Activated CD4-positive, alpha-beta T cell treated with anti-CD3 and anti-CD28 coated beads, Interleukin-10, Interleukin-2, amounts not matched to agents 100 ng/mL and 50 ng/mL, durations not matched to agents 16 hours and 8 hours (primary cell): ENCODE measurements at places on chromosomes 1 and 21.

DNA sequence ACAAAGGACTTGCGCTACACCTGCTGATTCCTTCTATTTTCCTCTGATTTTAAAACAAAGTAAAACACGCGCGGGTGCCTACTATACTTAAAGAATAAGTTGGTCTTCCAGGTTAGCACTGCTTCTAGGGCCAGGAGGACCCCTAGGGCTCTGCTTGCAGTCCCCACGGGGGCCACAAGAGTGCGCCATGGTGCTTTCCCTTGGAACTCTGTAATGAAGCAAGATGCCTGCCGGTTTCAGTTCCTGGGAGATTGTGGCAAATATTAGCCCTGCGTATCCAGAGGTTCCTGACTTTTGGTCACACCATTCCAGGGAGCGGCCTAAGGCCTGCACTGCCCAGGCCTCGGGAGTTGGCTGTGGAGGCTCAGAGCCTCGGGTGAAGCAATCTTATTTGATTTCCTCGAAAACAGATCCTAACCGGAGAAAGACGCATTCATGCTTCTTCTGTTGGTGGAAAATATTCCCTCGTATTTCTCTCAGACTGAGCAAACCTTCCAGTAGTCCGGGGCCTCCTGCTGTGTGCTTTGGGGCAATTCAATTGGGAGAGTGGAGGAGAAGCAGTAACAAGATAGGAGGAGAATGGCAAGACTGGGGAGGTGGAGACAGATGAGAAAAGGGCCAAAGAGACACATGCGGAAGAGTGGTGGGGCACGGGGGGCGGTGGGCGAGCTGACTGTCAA, 25.3 kb downstream of the ADAM30 start:
- peak; percentile 70 for DNase-seq

DNA sequence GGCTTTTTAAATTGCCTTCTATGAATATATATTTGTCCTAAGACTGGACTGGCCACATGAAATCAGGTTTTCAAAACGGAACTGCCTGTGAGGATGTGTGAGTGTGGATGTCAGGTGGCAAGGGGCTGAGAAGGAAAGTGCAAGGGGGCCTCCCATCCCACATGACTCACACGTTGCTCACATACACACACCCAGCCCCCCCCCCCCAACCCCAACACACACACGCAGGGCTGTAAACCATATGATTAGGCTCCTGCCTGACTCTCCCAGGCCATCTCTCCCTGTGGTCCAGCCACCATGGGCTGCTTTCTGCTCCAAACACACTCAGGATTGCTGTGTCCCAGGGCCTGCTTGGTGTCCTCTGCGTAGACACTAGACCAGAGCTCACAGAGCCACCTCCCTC, 22.4 kb downstream of the DEGS1 start:
- DNase-seq = peak; percentile 58

- no peak for DNase-seq
Observed at GRCh38 chr21:28663111-28663693, 329.5 kb downstream of the LTN1 start.

- DNase-seq = no peak
Observed at GRCh38 chr21:42459546-42460215, 36.3 kb downstream of the RSPH1 start.

GRCh38 chr1:28927648-28928313, 13.4 kb downstream of the EPB41 start:
- no peak for DNase-seq

DNA sequence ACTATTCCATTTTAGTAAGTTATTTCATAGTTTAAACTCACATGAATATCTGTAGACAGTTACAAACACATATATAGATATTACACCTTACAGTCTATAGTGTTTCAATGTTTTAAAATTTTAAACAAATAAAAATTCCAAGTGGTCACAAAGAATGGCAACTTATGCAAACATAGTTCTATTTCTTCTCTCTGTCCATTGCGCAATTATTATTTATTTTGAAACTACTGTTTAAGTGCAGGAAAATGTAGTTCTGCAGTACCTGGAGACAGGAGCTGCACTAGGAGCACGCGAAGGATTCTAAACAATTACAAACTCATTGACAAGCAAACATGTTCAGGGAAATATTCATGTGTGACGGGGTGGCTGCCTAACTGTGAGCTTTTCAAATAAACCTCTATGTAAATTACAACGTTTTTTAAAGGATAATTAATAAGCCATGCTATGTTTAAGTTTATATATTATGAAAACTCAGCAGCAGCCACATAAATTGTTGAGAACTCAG, 312.0 kb upstream of the DUSP10 start:
- DNase-seq = no peak

DNA sequence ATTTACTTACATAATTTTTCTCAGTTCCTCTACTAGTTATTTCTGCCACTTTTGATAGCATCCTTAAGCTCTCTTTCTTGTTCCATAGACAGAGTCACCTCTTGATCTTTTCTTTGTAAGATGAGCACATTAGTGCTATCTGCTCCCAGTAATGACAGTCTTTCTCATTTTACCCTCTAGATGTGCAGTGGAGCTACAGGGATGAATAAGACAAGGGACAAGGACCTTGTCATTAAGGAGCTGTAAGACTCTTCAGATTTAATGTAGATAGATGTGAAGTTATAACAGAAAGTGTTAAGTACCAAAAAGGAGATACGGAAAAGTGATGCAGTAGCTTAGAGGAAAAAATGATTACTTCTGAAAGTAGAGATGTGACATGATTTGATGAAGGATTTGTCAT, 20.4 kb downstream of the SCP2 start:
- DNase-seq = peak; percentile 1

- DNase-seq = peak; percentile 20
Observed at GRCh38 chr1:15916916-15917315, 59.0 kb downstream of the ZBTB17 start.

DNA sequence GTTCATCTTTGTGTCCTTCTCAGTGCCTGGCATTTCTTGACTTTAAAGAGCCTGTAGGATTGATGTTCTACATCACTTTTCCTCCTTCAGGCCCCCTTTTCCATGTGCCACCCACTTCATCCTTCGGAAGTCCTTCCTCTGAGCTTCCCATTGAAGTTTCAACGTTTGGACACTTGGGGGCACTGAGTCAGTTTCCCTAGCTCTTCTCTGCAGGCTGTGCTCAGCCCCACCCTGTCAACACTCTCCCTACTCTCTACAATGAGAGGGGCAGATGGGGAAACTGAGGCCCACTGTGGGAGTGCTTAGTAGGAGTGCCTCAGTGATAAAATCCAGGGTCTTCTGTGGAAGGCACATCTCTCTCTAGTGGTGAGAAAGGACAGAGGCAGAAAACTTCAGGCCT, 11.9 kb downstream of the KCNJ10 start:
- DNase-seq = no peak

DNA sequence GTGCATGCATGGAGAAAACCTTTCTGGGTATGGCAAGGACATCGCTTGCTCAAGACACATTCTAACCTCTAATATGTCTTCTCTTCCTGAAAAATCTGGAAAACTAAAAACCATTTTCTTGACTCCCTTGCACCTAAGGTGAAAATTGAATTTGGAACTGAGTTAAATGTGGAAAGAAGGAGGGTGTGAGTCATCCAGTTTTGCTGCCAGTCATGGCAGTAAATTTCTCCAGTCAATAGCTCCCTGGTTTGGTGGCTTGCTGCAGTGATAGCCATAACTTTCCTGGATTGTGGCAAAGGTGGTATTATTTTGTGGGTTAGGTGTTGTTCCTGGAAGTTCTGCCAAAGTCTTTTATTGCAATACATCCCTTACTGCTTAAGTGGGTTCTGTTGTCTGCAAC, 2.5 kb downstream of the ZCCHC17 start:
- DNase-seq = peak; percentile 24

DNA sequence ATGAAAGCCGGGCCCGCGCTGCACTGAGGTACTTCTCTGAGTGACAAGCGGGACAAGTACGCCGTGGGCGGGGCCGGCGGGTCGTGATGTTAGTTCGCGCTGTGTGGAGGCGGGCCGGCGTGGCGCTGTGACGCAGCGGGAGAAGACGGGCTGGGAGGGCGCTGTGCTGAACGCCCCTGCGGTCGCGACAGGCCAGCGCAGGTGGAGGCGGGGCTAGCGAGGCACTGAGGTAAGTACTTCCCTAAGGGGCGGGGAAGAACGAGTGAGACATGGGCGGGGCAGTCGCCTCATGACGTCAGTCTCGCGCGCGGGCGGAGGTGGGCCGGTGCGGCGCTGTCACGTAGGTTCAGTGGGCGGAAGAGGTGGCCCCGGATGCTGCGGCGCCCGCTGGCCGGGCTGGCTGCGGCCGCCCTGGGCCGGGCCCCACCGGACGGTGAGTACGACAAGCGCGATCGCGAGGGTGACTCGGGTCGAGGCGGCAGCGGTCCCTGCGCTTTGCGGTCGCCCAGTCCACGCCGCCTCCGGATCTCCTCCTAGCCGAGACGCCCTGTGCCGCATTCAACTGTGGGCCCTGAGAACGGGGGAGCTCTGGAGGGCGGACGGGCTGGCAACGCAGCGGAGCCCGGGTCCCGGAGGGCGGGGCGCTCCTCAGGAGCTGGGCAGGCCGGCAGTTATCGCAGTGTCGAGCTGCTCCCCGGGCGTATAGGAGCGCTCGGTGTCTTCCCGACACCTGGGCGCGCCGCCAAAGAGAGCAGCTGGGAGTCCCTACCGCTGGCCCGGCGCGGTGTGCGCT, at the start of gene GUK1:
GUK1 (plus strand) TSS at position 349 of the 793 bp plus-strand sequence; CDS start at position 373, 24 bp downstream.
- peak; percentile 100 for DNase-seq

DNA sequence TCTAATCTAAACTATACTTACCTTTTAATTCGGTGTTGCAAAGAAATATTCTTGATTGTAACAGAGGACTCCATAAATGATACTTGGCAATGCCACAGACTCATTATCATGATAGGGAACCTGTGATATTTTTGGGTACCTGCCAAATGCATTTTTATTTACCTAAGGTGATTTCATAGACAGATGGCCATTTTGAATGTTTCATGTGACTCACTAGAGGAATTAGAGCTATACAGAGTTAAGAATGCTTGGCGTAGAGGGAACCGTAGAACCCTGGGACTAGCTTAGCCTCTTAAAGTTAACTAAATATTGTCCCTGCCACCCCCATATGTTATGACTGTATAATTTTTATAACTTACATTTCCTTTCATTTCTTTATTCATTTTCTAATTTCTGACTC, 136.1 kb downstream of the DISP1 start:
- no peak for DNase-seq

DNA sequence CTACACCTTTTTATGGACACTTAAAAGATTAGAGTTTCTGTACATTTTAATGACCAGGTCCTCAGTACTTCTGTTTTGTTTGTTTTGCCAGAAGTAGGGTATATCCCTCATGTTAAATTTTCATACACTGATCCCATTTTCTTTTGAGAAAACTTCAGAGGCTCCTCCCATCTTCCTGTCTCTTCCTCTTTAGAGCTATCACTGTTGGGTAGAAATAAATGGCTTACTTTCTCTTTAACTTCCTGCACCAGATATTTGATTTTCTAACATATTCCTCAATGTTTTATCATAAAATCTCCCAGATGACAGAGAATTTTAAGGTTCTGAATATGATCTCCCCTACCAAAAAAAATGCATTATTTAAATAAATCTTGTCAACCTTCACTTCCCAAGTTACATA, 23.4 kb downstream of the VAV3 start:
- DNase-seq = no peak

DNA sequence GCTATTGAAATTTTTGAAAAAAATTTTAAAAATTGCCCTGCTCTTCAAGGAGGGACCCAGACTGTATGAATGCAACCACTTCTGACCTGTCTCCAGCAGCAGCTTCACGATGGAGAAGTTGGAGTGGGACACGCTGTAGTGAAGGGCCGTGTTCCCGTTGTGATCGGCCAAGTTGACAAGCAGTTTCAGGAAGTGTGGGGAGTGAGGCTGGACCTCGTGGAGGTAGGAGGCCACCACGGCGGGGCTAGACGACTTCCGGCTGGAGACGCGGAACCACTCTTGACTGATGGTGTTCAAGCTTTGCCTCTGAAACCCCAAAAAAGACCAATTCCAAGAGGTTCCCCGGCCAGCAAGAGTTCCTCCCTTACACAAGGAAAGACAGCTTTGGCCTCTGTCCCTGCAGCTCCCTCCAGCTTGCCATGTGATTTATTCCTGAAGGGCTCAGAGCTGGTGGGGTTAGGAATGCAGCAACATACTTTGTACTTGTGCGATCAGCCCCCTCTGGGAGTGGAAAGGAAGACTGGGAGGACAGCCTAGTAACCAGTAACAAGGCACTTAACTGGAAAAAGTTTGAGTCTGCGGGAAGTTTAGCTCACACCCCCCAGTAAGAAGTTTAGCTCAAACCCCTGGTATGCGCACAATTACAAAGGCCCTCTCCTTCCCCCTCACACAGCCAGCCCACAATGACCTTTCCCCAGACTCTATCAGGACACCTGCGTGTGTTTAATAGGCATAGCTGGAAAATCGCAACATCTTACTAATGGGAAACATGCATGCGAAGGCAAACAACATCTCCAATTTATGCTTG, 56.0 kb downstream of the KANK4 start:
- no peak for DNase-seq

GRCh38 chr1:217482356-217483102, 148.4 kb downstream of the GPATCH2 start:
- DNase-seq = peak; percentile 92

GRCh38 chr21:46639489-46640386, 4.3 kb downstream of the PRMT2 start:
- DNase-seq = no peak

DNA sequence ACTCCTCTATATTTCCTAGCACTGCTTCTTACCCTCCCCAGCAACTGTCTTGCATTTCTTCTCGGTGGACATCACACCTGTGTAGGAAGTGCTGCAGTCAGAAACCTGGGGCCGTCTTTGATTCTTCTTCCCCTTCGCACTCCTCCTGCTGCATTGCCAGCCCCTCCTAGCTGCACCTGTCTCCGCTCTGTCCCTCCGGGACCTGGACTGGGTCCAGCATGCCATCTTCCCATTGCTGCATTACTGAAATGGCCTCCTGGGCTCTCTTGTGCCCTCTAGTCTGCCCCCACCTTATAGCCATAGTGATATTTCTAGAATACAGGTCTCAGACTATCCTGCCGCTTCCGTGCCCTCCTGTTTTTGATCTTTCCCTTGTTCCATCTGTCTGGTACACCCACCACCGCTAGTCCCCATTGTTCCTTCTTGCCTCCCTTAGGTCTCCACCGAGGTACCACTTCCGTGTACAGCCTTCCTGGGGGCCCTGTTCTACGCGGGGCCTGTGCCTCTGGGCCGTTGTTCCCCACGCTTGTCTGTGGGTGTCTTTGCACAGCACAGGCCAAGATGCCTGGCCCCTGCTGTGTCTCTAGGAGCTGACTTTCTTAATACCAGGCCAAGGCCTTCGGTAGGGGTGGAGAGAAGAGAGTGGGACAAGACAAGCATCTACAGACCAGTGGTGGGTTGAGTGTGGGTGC, 107.6 kb downstream of the GALNT2 start:
- no peak for DNase-seq

- no peak for DNase-seq
Observed at GRCh38 chr1:177705839-177706238, 264.0 kb downstream of the SEC16B start.

- DNase-seq = no peak
Observed at GRCh38 chr1:25773441-25774125, 26.4 kb upstream of the SELENON start.

DNA sequence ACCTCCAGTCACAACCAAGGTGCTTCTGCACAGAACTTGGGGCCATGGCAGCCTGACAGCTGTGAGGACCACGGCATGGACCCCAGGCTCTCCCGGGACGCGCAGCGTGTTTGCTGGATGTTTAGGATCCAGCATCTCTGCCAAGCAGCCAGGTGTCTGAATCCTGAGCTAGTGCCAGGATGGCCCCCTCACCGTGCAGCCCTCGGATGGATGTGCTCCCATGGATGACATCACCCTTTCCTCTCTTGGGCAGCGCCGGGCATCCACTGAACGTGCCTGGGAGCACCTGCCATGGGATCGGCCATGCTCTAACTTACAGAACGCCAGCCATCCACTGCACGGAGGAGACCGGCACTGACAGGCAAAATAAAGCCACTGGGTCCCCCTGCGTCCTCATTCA, 53.9 kb downstream of the PRDM15 start:
- no peak for DNase-seq

- DNase-seq = peak; percentile 19
Observed at GRCh38 chr1:99441299-99442095, 177.2 kb downstream of the PLPPR4 start.
